Activated T-cell treated with anti-CD3 and anti-CD28 coated beads for 4 hours (primary cell): ENCODE measurements at places on chromosomes 2 and 18.

DNA sequence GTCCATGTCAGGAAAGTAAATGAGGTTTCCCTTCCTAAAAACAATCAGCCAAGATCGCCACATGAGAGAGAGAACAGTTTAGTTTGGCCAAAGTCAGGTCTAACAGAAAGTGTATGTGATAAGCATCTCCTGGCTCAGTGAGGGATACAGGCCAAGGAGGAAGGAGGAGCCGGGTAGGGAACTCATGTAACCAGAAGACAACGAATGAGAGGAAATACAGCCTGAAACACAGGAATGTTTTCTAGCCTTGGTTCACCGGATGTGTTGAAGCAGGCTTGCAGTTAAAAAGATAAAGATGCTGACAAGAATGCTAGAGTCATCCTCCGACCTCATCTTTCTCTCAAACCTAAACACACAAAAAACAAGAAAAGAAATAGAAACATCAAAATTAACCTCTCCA is 283.9 kb upstream of the SIX2 start:
- DNase-seq: no peak

GRCh38 chr2:54677476-54678265 is 45.8 kb upstream of the EML6 start:
- DNase-seq: no peak

DNA sequence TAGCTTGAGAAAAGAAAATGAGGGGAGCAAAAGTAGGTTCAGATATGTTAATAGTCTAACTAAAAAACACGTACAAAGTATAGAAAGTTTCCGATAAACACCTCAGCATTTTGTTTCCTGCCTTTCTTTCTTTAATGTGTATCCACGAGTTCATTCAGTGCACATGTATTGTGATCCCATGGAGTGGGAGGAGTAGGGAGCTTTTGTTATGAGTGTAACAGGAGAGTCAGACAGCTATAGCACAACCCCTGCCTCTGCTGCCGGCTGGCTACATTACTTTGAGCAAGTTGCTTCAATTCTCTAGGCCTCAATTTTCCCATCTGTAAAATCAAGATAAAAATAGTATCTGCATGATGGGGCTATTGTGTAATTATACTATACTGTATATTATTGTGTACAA is 249.2 kb upstream of the FIGN start:
- DNase-seq: no peak

- no peak for DNase-seq
Measured at GRCh38 chr2:4528246-4528645, 824.9 kb downstream of the DCDC2C start.

GRCh38 chr2:56380861-56381260 is 197.1 kb downstream of the CCDC85A start:
- DNase-seq: no peak

GRCh38 chr2:39851651-39852110 is 72.6 kb upstream of the THUMPD2 start:
- DNase-seq: no peak

GRCh38 chr2:233152541-233152940 is 92.4 kb downstream of the INPP5D start:
- DNase-seq: no peak

GRCh38 chr2:214899751-214900150 is 90.3 kb upstream of the BARD1 start:
- no peak for DNase-seq

- no peak for DNase-seq
Measured at GRCh38 chr2:157322432-157322831, 3.2 kb downstream of the ERMN start.

DNA sequence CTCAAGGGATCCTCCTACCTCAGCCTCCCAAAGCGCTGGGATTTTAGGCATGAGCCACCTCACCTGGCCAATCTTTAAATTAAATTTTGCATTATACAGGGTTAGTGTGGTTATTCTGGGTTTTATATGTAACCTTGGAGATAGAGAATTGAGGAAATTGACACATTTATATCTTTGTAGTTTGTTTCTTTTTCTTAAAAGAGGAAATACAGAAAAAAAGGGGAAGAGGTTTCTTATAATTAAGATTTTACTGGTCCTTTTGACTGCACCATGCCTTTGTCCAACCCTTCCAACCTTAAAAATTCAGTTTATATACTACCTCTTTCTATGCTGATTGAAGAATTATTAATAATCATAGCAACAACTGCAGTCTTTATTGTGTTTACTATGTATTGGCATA is 210.1 kb upstream of the STON1 start:
- DNase-seq: no peak

DNA sequence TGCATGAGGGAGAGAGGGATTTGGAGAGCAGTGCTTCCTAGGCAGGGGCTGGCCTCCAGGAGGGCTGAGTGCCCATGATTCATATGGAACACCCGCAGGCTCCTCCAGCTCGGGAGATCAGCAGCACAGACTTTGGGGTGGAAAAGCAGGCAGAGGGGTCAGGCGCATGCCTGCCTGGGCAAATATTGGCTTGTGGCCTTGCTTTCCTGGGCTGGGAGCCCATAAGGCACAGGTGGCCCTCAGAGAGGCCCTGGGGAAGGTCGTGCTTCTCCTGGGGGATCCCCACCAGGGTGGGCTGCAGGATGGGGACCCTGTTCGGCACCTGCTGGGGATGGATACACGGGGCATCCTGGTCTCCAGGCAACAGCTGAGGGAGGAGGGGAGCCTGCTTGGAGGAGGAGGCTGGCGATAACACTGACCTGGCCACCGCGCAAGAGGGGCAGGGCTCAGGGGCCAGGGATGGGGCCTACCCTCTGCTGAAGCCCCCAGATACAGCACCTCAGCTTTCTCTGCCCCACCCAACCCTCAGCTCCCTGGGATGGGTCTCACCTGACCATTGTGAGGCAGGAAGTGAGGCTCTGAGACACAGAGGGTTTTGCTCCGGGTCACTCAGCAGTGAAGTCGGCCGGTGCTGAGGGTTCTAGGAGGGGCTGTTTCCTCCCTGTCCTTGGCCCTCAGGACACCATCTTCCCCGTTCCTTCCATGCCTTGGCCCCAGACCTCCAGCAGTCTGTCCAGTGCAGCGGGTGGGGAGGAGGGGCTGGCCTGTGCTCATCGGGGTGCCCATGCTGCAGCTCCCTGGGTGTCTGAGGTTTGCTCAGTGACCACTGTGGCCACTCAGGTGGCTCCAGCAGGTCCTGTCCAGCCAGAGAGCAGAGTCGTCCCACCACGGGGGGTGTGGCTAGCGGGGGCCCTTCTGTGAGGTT is 12.0 kb downstream of the AQP12A start:
- no peak for DNase-seq

DNA sequence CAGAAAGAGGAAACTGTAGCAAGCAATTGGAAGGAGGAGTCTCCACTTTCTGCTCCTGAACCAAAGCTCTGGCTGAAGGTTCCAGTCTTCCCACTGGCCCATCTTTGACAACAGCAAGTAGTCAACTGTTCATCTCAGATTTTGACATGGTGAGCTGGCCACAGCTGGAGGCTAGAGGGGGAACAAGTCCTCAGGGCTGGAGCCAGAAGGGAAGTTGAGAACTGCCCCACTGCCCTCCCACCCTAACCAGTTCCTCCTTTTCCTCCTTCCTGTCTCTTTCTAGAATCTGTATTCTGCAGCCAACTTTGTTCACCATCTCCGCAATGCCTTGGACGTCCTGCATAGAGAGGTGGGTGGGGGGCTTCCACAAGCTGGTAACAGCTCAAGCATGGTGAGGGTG is 105.8 kb downstream of the PLB1 start:
- no peak for DNase-seq

- DNase-seq: no peak
Measured at GRCh38 chr2:200428961-200429665, 80.8 kb downstream of the KCTD18 start.

DNA sequence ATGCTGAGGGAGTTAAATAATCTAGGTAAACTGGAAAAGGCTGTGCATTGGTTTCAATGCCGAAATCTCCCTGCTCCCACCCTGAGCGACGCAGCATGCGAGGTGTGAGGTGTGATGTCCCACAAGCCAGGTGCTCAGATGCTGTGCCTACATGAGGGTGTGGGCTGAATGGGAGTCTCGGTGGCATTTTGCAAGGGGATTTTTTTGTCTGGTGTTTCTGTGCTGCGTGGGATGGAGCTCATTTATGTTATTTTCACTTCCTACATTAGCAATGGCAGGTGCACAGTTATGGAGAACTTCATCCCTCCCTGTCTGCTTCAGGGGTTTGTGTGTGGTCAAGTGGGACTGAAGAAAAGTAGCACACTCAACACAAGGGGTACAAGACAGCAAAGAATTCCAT is 110.2 kb upstream of the CCDC68 start:
- DNase-seq: no peak

GRCh38 chr18:27143580-27144287 is 41.4 kb downstream of the CHST9 start:
- DNase-seq: no peak

DNA sequence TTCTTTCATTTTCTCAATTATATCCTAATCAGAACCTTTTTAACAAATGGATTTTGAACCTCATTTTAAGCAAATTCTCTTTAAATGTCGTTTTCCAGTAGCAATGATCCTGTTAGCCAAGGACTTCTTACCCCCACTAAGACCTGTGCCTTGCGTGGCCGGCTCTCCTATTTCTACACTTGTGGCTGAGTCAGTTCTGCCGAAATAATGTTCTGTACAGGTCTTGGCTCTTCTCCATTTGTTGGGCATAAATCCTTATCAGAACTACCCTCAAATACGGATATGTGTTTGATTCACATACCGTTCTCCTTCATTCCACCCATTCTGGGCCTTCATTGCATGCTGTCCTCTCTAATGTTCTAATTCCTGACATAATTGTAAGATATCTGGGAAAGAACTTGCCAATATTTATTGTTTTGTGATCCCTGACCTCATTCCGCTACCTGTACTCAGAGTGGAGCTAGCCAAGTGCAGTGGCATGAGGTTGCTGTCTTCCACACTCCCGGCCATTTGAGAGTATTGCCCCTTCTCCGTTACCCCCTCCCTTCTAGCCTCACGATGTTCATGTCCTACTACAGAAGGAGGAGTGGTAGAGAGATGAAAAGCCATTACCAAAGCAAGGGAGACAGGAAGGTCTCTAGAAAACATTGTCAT is 78.7 kb downstream of the MYOM1 start:
- DNase-seq: no peak

- no peak for DNase-seq
Measured at GRCh38 chr18:12750076-12750714, 47.4 kb downstream of the PSMG2 start.

GRCh38 chr2:64937687-64938491 is 51.3 kb upstream of the SLC1A4 start:
- DNase-seq: no peak

- DNase-seq: no peak
Measured at GRCh38 chr2:46825231-46825938, 90.2 kb downstream of the MCFD2 start.

- DNase-seq: no peak
Measured at GRCh38 chr2:154692927-154693326, 5.6 kb upstream of the KCNJ3 start.

- no peak for DNase-seq
Measured at GRCh38 chr2:106708209-106708608, 177.8 kb downstream of the ST6GAL2 start.

- DNase-seq: no peak
Measured at GRCh38 chr2:209973328-209973727, 29.1 kb upstream of the RPE start.

GRCh38 chr2:241942416-241943208 is 73.1 kb downstream of the RTP5 start:
- DNase-seq: no peak

- no peak for DNase-seq
Measured at GRCh38 chr2:8413589-8414135, 268.2 kb upstream of the ID2 start.

DNA sequence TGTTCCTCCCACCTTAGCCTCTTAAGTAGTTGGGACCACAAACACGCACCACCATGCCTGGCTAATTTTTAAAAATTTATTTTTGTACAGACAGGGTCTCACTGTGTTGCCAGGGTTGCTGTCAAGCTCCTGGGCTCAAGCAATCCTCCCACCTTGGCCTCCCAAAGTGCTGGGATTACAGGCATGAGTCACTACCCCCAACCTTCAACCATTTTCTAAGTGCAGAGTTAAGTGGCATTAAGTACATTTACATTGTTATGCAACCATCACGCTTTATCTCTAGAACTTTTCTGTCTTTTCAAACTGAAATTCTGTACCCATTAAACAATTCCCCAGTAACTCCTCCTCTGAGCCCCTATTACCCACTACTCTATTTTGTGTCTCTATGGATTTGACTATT is 45.9 kb upstream of the AFF3 start:
- no peak for DNase-seq

GRCh38 chr2:182763311-182763912 is 47.4 kb downstream of the DNAJC10 start:
- no peak for DNase-seq

DNA sequence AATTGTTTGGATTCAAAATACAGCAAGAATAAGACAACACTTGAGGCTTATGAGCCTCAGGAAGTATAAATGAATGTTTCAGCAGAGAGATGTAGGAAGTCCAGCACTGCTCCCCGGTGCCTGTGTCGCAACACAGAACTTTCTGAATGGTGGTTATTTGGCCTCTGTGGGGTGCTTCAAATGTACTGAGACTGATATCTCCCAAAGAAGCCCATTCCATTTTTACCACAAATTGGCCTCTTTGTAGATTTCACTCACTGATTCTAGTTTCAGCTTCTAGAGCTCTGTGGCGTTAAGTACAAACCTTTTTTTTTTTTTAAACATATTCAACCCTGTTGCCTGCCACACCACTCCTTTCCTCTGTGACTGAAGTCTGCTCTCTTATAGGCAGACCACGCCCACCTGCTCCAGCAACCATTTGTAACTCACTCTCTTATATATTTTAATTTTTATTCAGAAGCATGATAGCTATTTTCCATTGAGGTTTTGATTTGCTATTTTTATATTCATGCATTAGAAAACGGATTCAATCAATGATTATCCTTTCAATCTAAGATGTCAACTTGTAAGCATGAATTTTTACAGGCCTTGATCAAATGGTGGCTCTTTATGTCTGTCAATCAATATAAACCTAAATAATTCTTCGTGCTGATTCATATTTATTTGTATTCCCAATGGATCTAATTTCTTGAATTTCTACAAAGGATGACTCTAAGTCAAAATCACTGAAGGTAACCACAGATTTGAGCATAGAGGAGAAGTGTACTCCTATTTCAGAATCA is 277.1 kb upstream of the CCDC68 start:
- DNase-seq: no peak

- DNase-seq: no peak
Measured at GRCh38 chr2:191412353-191412752, 167.1 kb downstream of the MYO1B start.

DNA sequence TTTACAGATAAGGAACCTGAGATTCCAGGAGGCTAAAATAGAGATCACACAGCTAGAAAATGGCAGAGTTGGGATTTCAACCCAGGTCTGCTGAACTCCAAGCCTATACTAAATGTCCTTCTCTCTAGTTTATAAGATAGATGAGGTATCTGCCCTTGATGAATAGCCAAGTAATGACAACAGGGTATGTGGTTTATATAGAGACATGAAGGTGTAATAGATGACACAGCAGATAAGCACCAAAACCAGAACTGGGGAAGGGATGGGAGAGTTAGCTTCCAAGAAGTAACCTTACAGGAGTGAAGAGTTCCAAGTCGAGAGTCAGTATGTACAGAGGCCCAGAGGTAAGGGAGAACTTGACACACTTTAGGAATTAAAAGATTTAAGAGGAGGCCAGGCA is 104.7 kb upstream of the UBXN4 start:
- no peak for DNase-seq
